GM23338 (cell line): ENCODE measurements at places on chromosomes 13 and 19.
A peak's percentile ranks its signal among the peaks of the same experiment; 100 is the strongest.

DNA sequence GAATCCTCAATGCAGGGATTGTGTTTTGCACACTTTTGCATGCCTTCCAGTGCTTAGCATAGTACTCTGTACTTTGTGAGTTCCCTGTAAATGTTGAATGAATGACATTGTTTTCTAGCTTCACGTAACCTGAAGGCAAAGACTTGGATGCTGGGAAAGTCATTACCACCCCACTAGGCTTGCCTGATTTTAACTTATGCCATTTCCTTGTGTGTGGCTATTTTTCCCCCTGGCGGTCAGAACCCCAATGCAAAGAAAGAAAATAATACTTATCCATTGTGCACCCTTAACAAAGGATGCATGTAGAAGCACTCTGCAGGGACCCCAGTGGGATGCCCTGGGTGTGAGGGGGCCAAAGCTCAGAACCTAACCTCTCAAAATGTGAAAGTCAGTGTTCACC, 1.2 kb upstream of the ENOX1 start:
- DNase-seq: peak; percentile 63

- DNase-seq: no peak
Observed at GRCh38 chr13:80050252-80050651, 290.7 kb downstream of the SPRY2 start.

- no peak for DNase-seq
Observed at GRCh38 chr13:112832811-112833210, 136.2 kb upstream of the MCF2L start.

DNA sequence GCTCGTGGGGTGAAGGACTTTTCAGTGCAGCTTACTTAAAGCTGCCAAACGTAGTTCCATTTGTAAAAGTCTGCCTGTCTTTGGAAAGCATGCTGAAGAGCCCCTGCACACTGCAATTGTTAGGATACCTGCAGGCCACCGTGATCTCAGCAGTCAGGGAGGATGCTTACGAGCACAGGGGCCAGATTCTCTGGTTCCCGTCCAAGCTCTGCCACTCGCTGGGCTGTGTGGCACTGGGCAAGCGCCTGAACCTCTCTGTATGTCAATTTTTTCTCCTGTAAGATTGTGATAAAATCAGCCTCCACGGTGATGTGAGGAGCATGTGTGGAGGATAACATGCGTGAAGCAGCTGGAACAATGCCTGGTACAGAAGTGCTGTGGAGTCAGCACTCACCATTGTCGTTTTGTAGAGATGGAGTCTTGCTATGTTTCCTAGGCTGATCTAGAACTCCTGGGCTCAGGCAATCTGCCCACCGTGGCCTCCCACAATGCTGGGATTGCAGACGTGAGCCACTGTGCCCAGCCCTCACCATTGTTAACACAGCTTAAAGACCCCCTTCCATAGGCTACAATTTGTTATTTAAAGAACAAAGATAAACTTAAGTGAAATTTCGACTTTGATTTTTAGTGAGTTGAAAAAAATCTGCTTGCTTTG, 3.5 kb downstream of the ADPRHL1 start:
- no peak for DNase-seq

- no peak for DNase-seq
Observed at GRCh38 chr13:62931853-62932252, 1516.2 kb upstream of the PCDH20 start.

GRCh38 chr19:48718711-48719231, 754 bp downstream of the MAMSTR start:
- peak; percentile 56 for DNase-seq

GRCh38 chr13:105342281-105342820, 1193.1 kb downstream of the EFNB2 start:
- no peak for DNase-seq

DNA sequence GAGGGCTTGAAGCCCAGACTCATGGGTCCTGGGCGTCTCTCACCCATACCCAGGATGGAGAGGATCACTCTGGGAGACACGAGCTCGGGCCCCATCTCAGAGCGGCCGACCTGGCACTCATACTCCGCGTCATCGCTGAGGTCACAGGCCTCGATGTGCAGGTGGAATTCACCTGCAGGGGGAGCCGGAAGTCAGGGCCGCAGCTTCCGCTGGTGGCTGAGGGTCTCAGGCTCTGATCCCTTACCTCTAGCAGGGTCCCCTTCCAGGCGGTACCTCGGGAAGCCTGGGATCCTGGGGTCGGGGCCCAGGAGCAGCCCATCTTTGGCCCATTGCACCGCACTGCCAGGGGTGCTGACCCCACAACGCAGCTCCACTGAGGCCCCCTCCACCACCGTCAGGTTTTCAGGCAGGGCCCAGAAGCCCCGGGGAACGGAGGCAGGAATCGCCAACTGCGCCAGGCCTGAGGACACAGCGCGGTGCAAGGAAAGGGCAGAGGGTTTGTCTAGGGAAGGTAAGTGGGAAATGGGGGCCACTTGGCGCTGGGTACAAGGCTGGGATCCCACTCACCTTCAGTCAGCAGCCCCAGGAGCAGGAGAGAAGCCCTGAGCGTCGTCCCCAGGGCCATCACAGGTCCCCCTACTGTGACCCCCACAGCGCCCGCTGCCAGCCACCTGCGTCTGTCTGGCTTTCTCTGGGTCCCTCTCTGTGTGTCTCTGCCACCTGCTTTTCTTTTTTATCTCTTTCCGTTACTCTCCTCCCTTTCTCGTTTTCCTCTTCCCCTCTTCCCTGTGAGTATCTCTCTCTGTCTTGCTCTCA, 883 bp downstream of the NPHS1 start:
- DNase-seq: peak; percentile 90

DNA sequence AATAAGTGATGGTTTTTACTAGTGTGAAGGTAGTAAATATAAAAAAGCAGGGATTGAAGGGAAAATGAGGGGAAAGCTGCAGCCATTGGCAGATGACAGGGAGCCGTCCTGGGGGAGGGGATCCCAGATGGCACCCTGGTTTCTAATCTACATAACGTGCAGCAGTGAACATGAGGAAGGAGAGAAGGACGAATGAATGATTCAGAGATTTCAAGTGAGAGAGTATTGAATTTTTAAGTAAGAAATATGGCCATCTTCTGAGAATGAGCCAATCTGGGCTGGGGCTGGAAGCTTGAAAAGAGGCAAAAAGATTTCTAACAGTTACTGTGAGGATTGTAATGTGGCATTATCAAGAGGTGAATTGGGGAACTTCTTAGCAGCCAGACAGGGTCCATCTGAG, 414.2 kb downstream of the MYO16 start:
- no peak for DNase-seq

DNA sequence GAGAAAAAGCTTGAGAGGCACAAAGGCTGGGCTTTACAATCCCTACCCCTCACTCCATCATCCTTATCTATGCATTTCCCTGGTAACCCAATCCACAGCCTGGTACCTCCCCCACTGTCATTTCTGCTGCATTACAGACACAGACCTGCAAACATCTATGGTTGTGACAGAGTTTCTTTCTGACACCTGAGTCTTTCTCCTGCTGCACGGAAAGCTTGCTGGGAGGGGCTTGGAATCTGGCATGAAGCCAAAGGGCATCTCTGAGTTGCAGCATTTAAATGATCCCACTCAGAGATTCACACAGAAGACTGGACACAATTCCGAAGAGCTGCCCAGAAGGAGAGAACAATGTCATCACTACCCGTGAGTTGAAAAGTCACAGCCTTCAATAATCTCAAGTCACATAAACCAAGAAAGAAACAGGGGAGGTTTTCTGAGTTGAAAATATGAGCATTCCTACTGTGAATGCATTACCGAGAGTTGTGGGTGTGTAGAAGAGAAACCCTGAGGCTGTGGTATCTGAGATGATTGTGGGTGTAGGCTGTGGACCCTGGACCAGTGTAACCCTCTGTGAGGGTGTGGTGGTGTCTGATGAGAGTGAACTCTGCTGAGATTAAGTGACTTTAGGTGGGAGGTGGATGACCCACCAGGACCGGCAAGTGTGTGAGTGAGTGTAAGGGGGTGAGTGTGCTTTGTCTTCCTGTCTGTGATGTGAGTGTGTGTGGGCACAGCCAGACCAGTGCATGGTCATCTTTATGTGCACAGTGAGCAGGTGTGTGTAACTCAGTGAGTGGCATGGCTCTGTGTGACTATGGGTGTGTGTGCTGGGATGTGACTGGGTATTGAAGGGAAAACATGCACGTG, at the start of gene LGALS14:
TSS of gene LGALS14 (plus strand) at position 301 of the 864 bp plus-strand sequence. CDS start at position 349, 48 bp downstream.
- no peak for DNase-seq

- no peak for DNase-seq
Observed at GRCh38 chr13:109595471-109595870, 190.9 kb downstream of the IRS2 start.

DNA sequence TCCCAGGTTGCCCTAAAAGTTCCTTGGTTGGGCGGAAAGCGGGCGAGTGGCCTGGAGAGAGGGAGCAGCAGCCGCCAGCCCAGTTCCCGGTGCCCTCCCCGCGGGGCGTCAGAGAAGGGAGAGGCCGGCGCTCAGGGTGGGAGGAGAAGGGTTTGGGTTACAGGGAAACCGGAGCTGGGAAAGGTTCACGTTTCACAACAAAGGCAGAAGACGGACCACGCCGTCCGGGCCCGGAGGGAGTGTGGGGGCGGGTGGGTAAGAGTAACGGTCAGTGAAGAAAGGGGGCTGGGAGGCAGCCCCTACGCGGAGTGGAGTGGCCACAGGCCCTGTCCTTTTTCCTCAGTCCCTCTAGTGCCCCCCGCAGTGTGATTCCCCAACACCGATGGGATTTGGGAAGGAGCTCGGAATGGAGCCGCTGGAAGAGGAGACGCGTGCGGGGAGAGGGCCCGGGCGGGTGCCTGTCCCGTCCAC, 1.6 kb downstream of the SIX5 start:
- peak; percentile 79 for DNase-seq

DNA sequence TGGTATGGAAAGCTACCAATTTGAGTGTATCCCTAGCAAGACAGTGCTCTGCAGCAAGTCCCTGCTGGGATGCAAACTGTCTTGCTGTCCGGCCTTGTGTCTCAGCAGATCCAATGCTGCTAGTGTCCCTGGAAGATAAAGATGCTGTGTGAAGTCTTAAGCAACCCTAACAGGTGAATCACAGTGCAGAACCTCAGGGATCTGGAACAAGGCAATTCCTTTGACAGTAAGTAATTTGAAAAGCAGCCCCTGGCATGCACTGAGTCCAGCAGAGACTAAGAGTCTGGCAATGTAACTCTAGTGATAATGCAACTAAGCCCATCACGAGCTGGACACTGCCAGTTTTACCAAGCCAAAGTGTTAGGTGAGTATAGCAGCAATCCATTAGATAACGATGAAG, 1.7 kb upstream of the UCHL3 start:
- DNase-seq: no peak

DNA sequence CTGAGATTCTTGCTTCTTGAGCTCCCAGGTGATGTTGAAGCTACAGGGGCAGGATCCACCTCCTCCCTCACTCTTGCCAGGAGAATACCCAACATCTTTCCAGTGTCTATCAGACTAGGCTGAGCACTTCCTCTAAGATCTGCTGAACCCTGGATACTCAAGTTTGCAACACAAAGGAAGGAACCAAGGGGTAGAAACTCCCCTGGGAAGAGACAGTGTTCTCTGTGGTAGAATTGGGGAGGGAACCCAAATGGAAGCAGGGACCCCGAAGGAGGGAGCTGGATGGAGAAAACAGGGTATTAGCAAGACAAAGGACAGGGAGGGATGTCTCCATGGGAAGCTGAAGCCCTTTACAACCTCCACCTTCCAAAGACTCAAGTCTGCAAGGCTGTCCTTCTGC, 117.6 kb downstream of the DNAJC15 start:
- peak; percentile 51 for DNase-seq

GRCh38 chr13:96248103-96248502, 158.2 kb downstream of the HS6ST3 start:
- DNase-seq: peak; percentile 37

DNA sequence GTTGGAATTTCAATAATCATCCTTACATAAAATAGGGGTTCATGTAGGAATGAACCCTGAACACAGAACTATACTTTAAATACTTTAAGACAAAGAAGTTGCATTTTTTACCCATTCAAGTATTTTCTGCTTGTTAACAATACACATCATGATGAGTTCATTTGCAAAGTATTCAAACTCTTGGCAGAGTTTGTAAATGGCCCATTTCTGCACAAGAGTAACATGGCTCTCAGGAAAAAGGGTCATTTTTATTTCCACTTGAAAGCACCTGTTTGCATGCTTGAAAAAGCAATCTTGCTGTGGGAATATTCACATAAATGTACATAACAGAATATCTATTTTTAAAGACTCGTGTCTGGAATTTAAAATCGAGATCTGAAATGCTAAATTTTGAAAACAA, 18.1 kb downstream of the ESD start:
- DNase-seq: no peak

DNA sequence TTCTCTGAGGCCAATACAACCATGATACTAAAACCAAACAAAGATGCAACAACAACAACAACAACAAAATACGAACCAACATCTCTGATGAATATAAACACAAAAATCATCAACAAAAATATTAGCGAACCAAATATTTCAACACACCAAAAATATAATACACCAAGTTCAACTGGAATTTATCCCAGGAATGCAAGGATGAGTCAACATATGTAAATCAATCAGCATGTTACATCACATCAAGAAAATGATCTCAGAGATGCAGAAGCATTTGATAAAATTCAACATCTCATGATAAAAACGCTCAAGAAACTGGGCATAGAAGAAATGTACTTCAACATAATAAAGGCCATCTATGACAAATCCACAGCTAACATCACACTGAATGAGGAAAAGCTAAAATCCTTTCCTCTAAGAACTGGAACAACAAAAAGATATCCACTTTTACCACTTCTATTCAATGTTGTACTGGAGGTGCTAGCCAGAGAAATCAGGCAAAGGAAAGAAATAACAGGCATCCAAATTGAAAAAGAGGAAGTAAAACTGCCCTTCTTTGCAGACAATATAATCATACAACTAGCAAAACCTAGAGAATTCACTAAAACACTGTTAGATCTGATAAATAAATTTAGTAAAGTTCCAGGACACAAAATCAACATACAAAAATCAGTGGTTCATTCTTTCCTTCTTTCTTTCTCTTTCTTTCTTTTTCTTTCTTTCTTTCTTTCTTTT, 2448.7 kb upstream of the PCDH20 start:
- DNase-seq: peak; percentile 3

- DNase-seq: no peak
Observed at GRCh38 chr13:105798541-105798940, 736.9 kb downstream of the EFNB2 start.

DNA sequence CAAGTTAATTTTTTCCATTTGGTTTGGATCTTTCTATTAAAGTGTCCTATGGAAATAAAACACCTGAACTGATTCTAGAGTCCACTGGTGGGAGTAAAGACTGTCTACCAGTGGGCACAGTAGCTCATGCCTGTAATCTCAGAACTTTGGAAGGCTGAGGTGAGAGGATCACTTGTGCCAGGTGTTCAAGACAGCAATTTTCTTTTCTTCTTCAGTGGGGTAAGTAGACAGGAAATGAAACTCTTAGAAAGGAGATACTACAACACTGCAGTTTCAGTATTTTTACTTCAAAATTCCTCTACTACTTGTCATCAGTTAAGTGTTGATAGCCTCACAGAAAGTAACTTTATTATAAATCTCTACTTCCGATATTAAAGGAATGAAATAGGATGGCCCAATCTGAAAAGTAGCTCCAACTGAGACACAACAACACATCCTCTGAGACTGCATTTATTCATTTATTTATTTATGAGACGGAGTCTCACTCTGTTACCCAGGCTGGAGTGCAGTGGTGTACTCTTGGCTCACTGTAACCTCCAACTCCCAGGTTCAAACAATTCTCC, 26.3 kb downstream of the DNMT1 start:
- DNase-seq: no peak
